Epithelial cell of proximal tubule (primary cell): ENCODE measurements at places on chromosomes 5 and 9.

DNA sequence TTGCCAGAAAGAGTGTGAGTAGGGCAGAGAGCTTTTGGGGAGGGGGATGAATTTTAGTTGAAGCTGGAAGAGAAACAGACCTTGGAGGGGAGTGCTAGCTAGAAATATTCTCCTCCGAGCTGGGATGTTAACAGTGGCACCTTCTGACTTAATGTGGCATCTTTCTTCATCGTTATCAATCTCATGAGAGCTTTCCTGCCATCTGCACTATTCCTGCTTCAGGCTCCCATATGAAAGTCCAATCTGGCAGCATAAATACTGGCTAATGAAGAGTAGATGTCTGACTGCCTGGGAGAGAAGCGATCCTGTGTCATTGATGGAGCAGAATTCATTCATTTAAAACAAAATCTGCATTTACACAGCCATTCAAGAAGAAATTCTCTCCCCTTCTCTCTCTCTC is 284.5 kb downstream of the TMEM38B start:
- no peak for DNase-seq

- DNase-seq, result no peak
Measured at GRCh38 chr9:105457560-105458294, 9.9 kb downstream of the FSD1L start.

GRCh38 chr9:112558476-112558875 is 71.8 kb downstream of the KIAA1958 start:
- no peak for DNase-seq

DNA sequence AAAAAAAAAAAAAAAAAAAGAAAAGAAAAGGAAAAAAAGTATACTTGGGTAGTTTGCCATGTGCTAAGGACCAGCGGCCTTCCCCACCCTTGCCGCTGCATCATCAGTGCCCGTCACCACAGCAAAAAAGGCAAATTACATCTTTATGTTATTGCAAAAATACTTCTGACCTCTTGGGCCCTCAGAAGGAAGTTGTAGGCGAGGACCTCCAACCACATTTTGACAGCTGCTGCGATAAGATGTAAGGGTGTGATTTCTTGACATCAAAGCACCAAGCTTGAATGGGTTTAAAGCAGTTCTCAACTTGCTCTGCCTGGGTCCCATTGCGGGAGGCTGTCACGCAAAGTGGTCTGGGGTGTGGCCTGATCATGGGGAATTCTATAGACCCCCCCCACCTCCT is 39.2 kb downstream of the DMRT1 start:
- no peak for DNase-seq

DNA sequence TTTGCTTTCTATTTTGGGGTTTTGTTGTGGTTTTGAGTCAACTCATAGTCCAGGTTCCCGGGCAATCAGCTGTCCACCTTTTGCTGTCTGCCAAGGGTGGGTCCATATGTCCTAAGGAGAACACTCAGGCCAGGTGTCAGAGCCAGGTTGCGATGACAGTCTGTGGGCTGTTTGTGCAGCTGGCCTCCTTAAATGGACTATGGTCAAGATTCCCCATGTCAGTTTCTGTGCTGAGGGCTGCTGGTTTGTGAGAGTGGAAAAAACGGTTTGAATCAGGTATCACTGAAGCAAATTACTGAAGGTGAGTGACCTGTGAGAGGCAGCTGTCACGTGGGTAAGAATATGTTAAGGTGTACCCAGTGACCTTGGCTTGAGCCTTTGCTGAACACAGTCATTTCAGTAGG is 33.0 kb downstream of the SNX30 start:
- no peak for DNase-seq

DNA sequence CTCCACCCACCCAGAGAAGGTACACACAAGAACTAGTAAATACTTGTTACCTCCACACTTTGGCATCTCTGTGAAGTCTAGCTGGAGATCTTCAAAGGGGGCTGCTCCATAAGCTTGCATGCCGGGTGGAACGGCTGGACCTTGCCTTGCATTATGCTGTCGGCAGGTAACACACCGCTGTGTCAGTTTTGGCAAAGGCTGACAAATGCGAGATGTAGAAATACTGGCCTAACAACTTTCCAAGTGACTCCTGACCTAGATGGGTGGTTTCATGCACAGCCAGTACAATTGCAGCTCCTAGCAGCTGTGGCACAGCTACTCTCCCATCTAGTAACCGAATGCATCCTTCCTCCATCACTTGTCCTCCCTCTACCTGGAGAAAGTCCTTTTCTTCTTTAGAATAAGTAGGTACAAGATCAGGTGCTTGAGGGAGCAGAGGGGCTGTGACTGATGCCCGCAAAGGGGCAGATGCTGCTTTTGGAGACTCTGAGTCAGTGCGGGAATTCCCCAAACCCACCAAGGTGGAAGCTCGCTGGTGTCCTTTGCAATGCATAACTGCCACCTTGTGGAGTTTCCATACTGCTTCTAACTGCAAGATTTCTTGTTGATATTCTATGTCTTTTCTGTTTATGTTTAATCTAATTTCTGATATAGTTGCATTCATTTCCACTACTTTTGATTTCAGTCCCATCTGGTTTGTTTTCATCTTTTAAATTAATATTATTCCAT is 78.4 kb downstream of the TMEM161B start:
- DNase-seq, result no peak

DNA sequence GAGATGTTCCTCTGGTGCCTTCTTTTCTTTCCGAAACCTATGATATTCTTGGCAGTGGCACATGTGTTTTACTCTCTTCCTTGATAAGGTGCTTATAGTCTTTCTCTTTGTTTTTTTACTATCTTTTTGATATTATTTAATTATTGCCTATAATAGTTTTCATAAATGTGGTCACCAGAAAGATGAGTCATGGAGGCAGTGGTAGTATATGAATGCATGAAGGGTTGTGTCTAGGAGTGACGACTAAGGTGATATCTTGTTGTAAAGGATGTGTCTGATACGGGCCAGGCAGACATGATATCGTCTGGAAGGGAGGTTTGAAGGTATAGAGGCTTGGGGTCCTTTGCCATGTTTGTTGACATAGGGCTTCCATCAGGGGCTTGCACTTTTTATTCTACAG is 36.8 kb downstream of the SLC44A1 start:
- no peak for DNase-seq

DNA sequence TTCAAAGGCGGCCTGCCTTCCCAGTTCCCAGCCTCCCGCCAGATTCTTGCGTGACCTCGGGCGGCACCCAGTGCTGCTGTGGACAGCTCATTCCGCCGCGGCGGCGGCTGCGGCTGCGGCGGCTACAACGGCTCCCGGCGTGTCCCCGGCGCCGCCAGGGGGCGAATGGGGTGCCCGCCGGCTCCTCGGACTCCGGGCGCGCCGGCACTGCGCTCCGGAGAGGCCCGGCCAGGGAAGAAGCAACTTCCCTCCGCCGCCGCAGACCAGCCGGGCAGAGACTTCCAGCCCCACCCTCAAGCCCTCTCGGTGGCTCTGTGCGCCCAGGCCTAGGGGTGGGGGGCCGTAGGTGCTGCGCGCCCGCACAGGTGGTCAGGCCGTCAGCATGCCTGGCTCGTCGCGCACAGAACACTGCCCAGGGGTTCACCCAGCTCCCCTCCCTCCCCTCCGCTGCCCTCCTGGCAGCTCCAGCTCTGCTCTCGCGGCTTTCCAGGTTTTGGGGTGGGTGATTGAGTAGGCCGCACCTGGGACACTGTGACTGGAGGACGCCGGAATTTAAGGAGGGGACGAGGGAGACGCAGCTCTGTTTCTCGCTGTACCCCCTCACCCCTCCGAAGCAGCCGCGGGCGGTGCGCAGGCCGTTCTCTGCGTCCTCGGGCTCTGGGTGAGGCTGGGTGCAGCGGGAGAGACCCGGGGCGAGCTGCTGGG is 20.2 kb downstream of the IGIP start:
- DNase-seq, result no peak

DNA sequence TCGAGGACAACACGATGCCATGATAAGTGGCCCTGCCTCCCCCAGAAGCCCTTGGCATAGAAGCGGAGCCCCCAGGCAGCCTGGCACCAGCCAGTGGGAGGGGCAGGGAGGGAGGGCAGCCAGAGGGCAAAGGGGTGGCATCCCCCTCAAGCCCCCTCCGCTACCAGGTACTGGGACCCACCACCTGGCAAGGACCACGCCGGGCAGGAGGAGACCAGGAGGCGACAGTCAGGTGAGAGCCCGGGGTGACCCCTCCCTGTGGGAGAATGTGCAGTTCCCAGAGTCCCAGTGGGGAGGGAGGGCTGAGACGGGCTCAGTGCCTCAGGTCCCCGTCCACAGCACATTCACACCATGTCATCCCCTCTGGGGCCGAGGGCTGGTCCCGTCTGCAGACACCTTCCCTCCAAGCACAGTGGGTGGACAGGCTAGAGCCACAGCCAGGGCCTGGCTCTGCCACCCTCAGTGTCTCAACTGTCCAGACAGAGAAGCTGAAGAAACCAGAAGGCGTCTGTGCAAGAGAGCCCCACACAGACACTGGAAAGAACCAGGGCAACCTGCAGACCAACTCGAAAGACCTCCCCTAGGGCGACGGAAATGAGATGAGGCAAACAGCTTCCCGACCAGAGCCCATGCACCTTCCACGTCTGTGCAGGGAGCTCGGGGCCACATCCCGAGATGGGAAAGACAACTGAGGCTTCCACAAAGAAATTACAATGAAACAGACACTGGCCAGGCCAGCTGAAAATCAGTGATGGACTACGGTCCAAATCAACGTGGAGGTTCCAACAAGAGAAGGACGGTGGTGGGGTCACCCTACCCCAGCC is 11.1 kb downstream of the BRD3 start:
- DNase-seq, result no peak

DNA sequence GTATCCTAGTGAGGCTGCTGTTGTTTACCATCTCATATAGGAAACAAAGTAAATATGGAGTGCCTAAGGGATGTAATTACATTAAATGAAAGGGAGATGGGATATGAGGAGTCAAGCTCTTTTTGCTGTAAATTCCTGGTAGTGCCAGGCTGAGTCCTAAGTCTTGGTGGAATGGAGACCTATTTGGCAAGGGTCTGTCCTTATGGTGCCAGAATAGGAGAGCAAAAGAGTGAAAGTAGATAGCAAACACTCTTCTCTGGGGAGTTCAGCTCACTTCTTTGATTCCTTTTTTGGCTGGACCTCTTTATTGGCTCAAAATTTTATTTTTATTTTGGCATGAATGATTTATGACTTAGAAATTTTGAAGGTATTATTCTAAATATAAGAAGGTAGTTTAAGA is 380.8 kb downstream of the TMEM232 start:
- no peak for DNase-seq

- no peak for DNase-seq
Measured at GRCh38 chr9:107239474-107239873, 43.6 kb upstream of the RAD23B start.

DNA sequence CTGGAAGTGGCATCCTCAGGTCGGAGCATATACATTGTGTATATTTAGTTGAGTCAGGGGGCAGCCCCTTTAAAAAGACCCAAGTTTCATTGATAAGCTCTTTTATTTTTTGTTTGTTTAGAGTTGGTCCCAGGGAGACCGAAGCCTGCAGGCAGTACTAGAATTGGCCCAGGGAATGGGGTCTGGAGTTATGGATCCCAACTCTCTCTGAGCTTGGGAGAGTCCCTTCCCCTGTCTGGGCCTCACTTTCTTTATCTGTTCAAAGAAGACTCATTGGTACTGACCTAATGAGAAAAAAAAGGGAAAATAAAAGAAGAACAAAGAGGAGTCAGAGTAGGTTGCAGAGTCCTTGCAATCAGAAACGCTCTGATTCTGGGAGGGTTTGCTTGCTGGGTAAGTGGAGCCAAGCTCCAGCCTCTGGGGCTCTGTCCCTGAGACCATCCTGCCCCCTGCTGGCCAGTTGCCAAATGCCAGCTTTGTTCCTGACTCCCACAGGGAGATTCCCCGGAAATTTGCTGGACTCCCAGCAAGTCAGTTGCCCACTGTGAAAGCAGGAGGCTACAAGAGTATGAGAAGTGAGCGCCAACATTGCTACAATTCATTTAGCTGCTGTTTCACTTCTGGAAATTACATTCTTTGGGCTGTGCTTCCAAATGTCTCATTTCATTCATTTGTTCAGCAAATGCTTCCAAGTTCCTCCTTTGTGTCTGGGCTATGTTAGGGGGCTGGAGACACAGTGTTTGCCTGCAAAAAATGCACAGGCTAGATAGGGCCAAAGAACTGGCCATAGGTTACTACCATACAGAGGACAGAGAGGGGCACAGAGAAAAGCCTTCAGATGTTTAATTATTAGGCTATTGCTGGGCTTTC is 156.2 kb downstream of the MELK start:
- peak; percentile 7 for DNase-seq

DNA sequence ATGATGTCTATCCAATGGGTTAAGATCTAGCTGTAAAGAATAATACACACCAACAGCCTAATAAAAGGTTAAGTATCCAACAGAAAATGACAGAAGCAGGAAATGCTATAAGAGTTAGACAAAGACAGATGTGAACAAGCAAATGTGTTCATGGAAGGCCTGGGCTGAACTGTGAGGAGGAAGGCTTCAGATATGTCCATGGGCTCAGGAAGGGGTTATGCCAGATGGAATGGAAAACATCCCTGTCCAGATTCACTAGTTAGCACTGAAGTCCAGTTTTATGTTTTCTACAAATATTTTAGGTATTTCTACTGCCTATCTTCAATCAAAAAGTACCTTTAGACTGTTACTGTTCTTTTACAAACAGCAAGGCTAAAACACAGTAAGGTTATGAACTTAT is 27.1 kb downstream of the ERAP1 start:
- no peak for DNase-seq

DNA sequence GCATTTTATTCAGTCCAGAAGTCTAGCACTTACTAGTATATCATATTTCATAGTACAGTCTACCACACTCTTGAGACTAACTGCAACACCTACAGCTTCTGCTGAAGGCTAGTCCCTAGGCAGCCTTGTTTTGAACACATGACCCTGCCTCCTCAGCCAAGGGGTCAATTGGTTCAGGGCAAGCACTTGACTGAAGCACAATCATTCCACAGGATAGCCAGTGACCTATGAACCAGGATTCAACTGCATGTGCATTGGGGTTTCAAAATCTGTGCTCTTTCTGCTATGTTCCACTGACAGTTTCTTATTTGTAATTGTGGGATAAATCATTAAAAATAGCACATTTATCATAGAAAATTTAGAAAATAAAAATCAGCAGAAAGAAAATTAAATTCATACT is 186.8 kb downstream of the TMEM161B start:
- DNase-seq, result no peak

DNA sequence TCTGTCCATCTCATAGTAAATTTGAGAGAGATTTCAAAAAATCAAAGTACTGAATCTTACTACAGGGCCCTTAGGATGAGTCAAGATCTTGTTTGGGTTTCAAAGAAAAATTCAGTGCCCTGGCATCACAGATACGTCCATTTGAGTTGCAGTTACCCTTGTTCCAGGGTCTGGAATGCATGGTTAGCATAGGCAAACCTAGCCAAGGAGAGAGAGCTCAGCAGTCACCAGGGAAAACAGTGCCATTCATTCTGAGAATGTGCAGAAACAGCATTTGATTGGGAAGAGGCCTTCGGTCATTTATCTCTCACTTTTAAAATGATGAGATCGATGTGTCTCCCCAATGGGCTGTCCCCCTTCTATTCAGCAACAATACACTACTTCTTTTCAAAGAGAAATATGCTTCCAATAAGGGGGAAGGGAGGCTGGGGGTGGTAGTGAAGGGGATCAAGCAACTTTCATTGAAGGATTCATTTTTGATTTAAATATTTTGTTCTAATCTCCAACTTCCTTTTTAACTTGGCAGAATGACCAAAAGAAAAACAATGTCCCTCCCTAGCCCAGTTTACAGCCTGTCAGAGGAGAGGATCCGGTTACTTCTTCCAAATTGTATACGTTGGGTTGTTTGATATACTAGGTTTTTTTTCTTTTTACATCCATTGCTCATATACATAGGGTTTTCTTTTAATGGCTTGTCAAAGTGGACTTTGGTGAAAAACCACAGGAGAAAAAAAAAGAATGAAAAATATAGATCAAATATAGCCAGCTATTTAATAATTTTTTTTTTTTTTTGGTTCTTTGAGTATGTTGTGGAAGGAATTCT is 491.1 kb downstream of the CCDC171 start:
- DNase-seq, result no peak

GRCh38 chr9:78539188-78539587 is 242.3 kb downstream of the PSAT1 start:
- DNase-seq, result no peak
